ENCODE measurements at places on chromosomes 2 and 18.
A peak's percentile ranks its signal among the peaks of the same experiment; 100 is the strongest.

DNA sequence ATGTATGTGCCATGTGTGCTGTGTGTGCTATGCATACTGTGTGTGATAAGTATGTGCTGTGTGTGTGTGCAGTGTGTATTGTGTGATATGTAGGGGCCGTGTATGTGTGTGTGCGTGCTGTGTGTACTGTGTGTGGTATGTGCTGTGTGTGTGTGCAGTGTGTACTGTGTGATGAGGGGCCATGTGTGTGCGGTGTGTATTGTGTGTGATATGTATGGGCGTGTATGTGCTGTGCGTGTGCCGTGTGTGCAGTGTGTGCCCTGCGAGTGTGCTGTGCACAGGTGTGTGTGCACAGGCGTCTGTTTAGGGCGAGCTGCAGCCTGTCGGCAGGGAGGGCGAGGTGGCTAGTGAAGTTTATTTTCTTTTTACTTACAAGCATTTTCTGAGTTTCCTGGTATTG lies 16.1 kb downstream of the SNORC start:
- DNase-seq = no peak

- peak; percentile 8 for DNase-seq
Measured at GRCh38 chr2:161796192-161796591, 172.0 kb downstream of the SLC4A10 start.

DNA sequence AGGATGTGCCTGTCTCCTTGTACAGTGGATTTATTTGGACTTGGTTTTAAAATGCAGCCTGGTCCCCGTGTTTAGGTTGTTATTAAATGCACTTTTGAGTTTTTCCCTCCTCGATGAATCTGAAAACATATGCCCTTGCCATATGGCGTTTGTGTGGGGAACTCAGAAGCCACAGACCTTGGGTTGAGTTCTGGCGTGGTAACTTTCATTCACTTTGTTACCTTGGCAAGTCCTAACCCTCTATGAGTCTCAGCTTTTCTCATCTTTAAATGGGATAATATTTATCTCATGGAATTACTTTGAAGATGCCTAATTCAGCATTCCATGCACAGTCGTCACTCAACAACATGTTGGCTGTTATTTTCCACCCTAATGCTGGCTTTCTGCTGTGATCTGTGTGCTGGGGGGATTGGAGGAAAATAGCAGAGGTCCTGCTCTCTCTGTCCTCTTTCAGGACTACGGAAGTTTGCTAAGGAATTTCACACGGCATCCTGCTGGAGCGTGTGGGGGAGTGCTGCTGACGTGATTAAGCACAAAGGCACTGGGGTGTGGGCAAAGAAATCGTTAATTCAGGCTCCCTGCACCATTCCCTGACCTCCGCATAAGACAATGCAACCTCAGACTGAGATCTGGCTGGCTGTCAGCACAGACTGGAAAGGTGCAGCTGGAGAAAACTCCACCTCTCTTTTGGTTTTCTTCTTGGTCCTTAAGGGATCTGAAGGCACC lies 61.7 kb downstream of the LDLRAD4 start:
- DNase-seq = no peak

- no peak for DNase-seq
Measured at GRCh38 chr2:74526649-74527230, 709 bp upstream of the DQX1 start.

GRCh38 chr18:33717339-33717738 lies 139.3 kb downstream of the ASXL3 start:
- no peak for DNase-seq

DNA sequence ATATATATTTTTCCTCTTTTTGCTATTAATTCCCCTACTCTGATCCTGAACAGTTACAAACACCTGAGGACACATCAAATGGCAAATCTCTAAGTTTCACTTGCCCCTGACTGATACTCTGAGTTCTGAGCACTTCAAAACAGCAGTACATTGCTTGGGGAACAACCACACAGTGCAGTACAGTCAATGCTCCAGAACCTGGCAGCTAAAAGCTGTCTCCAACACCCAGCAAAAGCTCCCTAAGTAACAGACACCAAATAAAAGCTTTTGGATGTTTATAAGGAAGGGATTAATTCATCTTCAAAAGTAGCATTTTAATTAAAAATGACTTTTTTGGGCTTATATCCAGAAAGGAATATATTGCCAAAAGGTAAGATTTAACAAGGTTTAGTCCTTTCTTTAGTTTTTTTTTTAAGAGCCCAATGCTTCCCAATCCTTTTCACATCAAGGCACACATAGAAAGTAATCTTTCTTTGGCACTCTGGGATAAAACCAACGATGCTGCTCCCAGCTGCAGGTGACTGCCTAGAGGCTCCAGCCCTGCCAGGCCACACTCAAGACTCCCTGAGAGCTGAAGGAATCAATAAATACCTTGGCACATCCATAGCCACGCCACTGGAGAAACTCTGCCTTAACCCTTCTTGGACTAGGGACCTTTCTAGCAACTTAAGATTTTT lies 164.9 kb upstream of the ZFP36L2 start:
- DNase-seq = no peak

DNA sequence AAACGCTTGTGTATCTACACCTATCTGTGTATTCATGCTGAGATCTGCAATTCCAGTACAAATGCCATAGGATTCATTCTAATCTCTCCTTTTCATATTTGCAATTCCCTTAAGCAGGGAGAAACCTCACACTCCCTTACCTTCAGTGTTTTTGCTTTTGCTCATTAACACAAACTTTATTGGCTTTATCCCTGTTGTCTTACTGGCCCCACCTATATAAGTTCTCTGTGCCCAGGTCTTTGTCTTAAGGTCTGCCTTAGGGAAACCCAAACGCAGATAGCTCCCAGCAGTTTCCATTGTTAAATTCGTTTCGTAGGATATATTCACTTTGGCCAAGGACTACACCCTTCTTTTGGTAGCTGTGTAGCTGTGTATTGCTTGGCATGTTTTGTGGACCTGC lies 4.0 kb upstream of the SNORC start:
- DNase-seq = no peak

- DNase-seq = no peak
Measured at GRCh38 chr2:32647180-32647651, 19.4 kb downstream of the TTC27 start.

DNA sequence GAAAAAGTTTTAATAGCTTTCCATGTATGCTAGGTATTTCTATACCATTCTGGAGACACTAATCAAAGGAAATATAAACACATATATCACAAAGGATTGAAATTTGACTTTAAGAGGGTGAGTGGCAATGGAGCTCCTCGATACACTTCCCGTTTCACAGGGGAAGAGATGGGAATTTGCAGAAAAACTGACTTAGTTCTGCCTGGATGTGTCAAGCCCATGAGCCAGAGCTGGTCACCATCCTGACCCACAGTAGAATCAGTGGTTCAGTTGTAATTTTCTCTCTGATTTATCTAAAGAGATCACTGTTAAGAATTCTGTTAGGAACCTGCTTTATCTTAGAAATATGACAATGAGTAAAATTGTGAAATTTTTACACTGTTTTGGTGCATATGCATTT lies 34.2 kb downstream of the PLCL1 start:
- DNase-seq = no peak

- DNase-seq = peak; percentile 51
Measured at GRCh38 chr2:173048522-173048896, 27.1 kb upstream of the MAP3K20 start.

- no peak for DNase-seq
Measured at GRCh38 chr2:129554373-129554772, 425.1 kb upstream of the RAB6C start.

- no peak for DNase-seq
Measured at GRCh38 chr2:203195331-203196036, 43.3 kb upstream of the CYP20A1 start.

DNA sequence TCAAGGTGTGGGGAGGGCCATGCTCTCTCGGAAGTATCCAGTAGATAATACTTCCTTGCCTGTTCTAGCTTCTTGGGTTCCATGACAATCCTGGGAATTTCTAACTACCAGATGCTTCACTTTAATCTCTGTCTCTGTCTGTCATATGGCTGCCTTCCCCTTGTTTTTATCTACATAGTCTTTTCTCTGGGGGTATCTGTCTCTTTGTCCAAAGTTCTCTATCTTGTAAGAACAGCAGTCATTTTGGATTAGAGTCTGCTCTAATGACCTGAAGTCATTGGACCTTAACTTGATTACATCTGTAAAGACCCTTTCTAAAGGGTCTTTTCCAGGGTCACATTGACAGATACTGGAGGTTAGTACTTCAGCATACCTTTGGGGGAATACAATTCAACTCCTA lies 11.4 kb upstream of the EPB41L5 start:
- DNase-seq = no peak

GRCh38 chr2:63488118-63488713 lies 100.1 kb downstream of the WDPCP start:
- peak; percentile 3 for DNase-seq

GRCh38 chr2:200668478-200668877 lies 82.7 kb downstream of the AOX1 start:
- no peak for DNase-seq

- peak; percentile 76 for DNase-seq
Measured at GRCh38 chr2:219495531-219496122, 3.1 kb upstream of the GMPPA start.

- no peak for DNase-seq
Measured at GRCh38 chr2:236675051-236675450, 105.4 kb downstream of the ACKR3 start.

- DNase-seq = peak; percentile 83
Measured at GRCh38 chr2:20650877-20651730, at the start of gene HS1BP3. TSS of gene HS1BP3 (minus strand) at chr2:20651098. CDS start at chr2:20651063, 35 bp downstream.

- no peak for DNase-seq
Measured at GRCh38 chr2:172239944-172240590, 137.4 kb upstream of the DLX2 start.

DNA sequence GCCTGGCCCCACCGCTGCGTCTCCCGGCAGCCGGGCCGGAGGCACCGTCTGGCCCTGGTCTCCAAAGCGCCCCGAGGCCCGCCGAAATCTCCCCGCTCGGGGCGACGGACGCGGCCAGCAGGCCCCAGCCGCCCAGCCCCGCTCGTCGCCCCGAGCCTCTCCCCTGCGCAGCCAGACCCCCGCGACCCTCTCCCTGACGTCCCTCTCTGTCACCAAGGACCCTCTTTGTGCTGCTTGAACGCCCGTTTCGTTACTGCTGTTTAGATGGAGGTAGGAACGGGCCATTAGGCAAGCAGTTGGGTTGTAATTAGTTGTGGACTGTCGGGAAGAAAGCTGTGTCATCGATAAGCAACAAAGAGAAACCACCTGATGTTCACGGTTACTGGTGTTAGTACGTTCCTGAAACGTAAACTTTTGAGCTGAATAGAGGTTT lies 686 bp downstream of the UBXN4 start:
- DNase-seq = peak; percentile 69

DNA sequence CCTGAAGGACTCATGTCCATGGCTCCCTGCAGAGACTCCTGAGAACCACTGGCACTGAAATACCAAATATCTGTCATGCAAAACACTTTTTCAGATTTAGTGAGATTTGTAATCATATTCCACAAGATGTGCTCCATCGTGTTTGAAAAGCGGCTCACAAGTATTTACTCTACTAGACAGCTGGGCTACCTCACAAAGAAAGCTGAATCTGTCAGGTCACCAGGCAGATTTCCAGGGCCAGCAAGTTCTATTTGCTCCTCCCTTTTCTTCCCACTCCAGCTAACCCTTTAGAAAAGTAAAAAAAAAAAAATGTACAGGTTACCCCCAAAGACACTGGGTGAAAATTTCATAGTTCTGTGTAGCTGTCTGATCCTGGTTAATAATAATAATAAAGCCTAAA lies 22.9 kb downstream of the WIPF1 start:
- DNase-seq = no peak

- DNase-seq = no peak
Measured at GRCh38 chr2:176592216-176592615, 323.0 kb downstream of the MTX2 start.

DNA sequence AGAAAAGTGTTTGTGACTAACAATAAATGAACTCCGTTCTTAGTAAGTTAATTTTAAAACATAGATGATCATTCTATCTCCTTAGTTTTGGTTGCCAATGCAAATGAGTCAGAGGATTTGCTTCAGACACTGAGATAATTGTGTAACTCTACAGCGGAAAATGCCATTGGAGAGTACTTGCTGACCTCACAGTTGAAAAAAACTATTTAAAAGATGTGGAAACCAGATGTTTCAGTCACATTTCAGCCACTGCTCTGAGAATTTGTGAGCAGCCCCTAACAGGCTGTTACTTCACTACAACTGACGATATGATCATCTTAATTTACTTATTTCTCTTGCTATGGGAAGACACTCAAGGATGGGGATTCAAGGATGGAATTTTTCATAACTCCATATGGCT lies at the start of gene TNFAIP6:
TSS of gene TNFAIP6 (plus strand) at position 234 of the 400 bp plus-strand sequence. CDS start at position 309, 75 bp downstream.
- DNase-seq = no peak

DNA sequence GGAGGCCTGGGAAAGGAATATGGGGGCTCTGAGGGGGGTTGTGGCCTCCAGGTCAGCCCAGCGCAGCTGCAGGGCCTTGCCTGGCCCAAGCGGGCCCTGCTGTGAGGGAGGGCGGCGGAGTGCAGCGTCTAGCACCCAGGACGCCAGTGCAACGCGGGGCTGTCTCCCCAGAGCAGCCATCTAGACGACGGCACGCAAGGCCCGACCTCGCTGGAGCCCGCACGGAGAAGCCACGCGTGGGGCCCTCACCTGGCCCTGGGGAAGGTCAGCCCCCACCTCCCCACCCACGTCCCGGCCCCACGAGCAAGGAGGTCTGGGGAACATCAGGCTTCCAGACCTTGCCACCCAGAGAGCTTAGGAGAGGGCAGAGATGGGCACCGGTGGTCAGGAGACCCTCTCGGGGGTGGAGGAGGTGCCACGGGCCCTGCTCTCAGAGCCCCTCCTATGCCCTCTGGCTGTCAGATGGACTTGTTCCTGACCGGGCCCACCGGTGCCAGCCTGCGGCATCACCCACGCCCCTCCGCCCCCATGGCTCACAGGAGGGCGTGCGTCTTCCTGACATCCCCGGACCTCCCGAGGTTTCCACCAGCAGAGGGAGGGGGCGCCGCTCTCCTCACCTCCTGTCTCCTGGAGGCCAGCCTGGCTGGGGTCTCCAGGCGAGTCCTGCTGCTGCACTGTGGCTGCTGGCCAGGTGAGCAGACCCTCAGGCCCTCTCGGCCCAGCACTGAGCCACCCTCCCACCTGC lies 17.0 kb downstream of the GPR35 start:
- DNase-seq = no peak

GRCh38 chr18:10995550-10995949 lies 153.8 kb downstream of the PIEZO2 start:
- no peak for DNase-seq

DNA sequence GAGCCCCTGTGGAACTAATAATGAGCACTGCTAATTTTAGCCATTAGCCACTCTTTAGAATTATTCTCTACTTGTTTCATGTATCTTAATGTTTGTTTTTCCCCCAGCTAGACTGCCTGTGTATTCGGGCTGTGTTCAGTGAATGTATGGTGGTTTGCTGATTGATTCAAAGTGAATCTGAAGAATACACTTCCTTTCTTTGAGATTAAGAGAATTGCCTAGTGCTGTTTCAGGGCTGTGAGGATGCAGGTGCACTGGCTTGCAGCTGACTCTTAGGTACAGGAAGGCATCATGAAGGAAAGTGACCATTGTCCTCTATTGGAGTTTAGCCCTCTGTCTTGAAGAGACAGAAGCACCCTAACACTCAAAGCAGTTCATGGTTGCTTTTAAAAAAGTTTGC lies 138.7 kb downstream of the CERS6 start:
- no peak for DNase-seq

- DNase-seq = no peak
Measured at GRCh38 chr18:59867337-59868104, 32.3 kb upstream of the PMAIP1 start.

- no peak for DNase-seq
Measured at GRCh38 chr2:233416706-233417105, 62.4 kb downstream of the DGKD start.

- peak; percentile 49 for DNase-seq
Measured at GRCh38 chr2:183408562-183408961, 284.3 kb downstream of the NUP35 start.

GRCh38 chr18:13261661-13262357 lies 43.2 kb downstream of the LDLRAD4 start:
- DNase-seq = no peak
